Stimulated activated CD4-positive, alpha-beta T cell treated with anti-CD3 and anti-CD28 coated beads, Interleukin-15, amount 100 ng/mL, for 1 hour (primary cell): ENCODE measurements at places on chromosomes 4 and X.
A peak's percentile ranks its signal among the peaks of the same experiment; 100 is the strongest.

DNA sequence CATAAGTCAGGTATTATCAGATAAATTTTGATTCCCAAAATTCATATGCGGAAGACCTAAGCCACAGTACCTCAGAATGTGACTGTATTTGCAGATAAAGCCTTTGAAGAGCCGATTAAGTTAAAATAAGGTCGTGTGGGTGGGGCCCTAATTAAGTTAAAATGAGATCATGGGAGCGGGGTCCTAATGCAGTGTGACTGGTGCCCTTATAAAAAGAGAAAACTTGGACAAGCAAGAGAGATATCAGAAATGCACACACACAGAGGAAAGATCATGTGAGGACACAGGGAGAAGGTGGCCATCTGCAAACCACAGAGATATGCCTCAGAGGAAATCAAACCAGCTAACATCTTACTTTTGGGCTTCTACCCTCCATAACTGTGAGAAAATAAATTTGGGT lies 236.1 kb downstream of the FBXO8 start:
- no peak for DNase-seq

- no peak for DNase-seq
These were observed 1.3 kb downstream of the NAF1 start for GRCh38 chr4:163165217-163166017.

- no peak for DNase-seq
These were observed 74.5 kb downstream of the QDPR start for GRCh38 chr4:17437396-17437795.

DNA sequence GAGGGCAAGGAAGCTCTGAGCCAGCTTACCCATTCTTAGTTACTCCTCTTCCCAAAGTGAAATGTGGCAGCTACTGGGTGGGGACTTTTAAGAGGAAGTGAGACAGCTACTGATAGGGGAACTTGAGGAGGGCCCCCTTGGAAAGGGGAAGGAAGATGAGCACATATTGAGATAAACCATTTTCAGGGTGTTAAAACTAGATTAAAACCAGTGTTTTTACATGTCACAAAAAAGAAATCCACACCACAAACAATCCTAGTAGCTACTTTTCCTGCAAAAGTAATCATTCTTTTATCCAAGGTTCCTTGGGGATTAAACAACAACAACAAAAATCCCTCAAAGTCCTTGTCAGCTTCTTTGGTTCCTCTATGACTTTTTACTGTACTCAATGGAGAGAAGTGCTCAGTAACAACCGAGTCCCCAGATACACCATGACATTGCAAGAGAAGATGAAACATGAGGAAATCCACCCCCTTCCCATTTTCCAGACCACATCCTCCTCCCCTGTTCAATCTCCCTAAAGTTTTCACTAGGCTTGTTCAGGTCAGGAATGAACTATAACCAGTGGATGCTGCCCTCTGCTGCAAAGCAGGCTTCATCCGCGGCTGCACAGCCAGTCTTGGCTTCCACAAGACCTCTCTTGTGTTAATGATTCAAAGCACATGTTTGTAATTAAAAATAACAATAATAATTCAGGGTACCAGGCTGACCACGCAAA lies 113.5 kb upstream of the TMEM164 start:
- DNase-seq: no peak

DNA sequence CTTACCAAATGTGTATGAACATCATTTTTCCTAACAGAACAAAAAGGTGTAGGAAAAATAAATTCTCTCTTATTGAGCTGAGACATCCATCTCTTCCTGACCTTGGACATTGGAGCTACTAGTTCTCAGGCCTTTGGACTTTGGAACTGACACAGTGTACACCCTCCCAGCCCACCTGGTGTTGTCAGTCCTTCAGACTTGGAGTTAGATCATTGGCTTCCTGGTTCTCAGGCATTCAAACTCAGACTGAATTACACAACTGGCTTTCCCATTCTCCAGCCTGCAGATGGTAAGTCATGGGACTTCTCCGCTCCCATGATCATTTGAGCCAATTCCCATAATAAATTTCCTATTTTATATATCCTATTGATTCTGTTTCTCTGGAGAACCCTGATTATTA lies 84.8 kb upstream of the EDNRA start:
- no peak for DNase-seq

GRCh38 chrX:19682712-19683331 lies 167.5 kb upstream of the MAP3K15 start:
- DNase-seq: peak; percentile 20

- no peak for DNase-seq
These were observed 639.8 kb downstream of the DMD start for GRCh38 chrX:32571579-32571978.

DNA sequence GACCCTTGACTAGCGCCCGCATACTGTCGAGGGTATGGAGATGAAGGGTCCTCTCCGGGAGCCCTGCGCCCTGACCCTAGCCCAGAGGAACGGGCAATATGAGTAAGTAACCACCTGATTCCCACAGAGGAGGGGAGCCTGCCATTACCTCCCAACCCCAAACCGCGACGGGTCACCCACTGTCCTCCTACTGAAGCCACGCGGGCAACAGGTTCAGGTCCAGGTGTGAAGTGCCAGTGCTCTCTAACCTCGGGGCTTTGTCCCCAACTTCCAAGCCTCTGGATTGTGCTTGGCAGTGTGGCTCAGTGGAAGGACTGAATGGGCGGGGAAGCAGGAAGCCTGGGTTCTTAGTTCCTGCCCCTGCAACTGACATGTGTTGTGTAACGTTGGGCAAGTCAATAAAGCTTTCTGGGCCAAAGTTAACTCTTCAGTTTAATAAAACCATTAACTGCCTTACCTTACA lies 694 bp downstream of the OCRL start:
- no peak for DNase-seq

DNA sequence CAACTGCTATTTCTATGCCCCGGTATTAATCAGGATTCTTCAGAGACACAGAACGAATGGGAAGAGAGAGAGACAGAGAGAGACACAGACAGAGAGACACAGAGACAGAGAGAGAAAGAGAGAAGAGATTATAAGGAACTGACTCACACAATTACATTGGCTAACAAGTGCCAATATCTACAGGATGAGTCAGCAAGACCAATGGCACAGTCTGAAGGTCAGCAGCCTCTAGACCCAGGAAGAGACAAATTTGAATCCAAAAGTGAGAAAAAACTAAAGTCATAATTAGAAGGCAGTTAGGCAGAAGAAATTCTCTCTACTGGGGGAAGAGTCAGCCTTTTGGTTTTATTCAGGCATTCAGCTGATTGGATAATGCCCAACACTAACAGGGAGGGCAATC lies 187.3 kb downstream of the MAB21L2 start:
- no peak for DNase-seq

- no peak for DNase-seq
These were observed 32.3 kb upstream of the DYNLT3 start for GRCh38 chrX:37879692-37880091.

DNA sequence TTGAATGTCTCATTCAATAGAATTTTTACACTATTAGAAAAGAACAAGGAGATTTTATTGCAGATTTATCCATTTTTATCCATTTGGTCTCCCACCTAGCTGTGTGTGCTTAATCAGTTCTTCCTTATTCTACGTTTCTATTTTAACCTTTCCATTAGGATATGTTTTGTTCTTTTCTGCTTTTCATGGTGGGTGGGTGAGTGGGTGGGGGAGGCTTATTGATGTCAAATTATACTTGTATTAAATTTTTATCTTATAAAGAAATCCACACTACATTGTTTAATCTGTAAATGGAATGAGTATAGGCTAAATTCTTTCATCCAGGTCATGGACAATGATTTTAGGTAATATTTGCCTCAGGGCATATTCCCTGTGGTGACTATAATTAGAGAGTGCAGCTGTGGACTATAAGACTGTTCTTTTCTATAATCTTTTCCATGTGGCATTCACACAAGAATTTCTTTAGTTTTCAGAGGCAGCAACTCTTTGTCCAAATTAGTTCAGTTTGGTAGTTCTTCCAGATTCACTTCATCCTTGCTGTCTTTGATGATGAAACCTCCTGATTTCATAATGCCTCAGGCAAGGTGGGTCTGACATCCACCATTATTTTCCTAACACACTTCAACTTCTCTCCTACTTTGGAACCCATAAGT lies 2451.8 kb downstream of the PCDH7 start:
- no peak for DNase-seq

DNA sequence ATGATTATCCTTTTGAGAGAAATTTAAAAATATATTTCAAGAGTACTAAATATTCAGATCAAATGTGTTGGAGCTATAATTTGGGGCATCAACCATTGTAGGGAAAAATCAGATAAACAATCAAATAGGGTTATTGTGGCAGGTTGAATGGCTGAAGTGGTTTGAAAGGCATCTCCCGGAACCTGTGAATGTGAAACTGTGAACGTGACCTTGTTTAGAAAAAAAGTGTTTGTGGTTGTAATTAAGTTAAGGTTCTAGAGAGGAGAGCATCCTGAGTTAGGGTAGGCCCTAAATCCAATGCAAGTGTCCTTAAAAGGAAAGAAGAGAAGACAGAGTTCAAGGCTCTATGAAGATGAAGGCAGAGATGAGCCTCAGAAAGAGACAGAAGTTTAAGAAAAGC lies 37.4 kb downstream of the ADGRA3 start:
- no peak for DNase-seq

GRCh38 chr4:81827577-81828202 lies 356.0 kb upstream of the RASGEF1B start:
- no peak for DNase-seq

GRCh38 chr4:138510053-138510452 lies 267.9 kb upstream of the SLC7A11 start:
- DNase-seq: no peak

DNA sequence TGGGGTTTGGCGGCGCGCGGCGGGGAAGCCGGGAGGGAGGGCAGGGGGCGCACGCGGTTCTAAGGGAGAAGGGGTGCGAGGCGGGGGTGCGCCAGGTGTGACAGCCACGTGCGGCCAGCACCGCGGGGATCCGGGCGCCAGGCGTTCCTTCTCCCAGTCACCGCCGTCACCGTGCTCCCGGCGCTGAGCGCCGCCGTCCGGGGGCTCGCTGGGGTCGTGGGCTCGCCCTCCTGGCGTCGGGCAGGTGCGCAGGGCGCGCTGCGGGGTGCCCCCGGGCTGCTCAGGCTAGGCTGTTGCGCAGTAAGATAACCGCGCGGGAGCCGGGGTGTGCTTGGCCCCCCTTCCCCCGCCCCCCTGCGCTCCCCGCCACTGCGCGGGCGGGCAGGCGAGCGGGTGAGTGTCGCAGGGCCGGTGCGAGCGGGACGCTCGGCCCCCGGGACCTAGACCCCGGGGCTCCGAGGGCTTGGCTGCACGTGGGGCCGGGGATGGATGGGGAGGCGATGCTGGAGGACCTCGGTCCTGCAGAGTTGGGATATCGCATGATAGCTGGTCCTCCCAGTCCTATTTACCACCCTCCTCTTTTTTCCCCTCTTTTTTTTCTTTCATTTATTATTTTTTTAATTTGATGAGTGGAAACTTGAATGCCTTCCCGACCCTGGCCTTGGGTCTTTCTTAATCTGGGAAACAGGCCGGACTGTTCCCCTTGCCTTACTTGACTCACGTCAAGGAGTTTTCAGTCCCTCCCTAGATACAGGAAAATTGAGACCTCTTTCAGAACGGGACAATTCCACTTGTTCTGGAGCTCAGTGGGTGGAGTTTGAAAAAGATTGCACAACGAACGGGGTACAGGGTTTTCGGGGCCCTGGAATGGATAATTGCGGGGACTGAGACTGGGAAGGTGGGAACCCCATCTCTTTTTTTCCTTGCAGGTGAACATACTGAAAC lies 797 bp downstream of the TXLNG start:
- DNase-seq: peak; percentile 5
